ENCODE measurements at places on chromosomes 4 and X.

DNA sequence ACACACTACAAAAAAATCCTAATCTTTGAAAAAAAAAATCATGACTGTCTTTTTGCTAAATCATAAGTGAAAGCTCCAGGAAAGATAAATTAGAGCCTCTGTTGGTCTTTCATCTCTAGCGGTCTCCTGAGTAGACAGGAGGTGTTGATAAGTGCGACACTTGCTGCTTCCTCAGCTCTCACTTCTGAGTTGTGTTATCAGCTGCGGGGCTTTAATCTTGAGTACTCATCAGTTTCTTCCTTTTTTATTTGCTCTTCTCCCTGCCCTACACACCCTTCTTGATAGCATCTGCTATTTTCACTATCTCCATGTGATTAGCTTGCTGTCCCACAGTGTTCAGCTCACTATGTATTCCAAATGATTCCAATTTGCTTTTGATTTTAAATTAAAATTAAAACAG, 1449.2 kb downstream of the C4orf33 start:
- DNase-seq: no peak

DNA sequence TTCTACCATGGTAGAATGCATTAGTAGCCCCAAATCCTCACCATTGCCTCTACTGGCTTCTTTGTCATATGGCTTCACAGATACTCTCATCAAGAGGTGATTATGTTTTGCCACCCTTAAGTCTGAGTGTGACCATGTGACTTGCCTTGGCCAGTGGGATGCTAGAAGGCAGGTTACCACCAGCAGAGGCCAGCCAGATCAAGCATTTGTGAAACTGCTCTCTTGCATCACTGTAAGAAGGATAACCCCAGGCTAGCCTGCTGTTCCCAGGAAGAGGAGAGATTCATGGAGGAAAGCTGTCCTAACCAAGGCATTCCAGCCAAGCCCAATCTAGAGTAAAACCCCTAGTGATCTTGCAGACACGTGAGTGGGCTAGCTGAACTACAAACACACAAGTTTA, 46.8 kb downstream of the USP46 start:
- no peak for DNase-seq

DNA sequence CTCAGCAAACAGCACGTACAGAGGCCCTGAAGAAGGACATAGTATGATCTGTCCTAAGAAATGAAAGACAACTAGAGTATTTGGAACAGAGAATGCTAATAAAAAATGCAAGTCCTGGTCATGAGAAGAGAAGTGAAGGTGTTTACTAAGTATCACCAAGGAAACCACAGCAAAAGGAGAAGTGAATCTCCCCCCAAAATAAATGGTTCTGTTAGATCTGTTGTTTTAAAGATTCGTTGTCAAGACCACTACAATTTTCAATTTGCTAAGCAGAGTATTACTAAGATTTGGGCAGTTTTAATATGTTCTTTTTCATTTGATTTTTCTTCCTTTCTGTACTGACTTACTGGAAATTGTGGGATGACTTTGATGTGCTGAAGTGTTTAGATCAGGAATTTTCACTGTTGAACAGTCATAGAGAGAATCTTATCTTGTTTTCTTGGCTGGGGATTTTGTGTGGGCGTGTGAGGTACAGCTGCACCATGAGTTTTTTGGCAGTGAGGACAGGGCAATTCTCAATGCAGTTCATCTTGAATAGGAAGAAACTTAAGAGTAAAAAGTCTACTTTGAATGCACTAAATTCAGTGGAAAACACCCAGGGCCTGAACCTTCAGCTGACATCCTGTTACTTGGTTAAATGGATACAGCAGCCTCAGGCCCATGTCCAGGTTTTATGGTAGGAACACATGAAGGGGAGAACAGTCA, 132.2 kb downstream of the STIM2 start:
- no peak for DNase-seq

GRCh38 chrX:23938690-23939089, 30.9 kb downstream of the CXorf58 start:
- DNase-seq: no peak

DNA sequence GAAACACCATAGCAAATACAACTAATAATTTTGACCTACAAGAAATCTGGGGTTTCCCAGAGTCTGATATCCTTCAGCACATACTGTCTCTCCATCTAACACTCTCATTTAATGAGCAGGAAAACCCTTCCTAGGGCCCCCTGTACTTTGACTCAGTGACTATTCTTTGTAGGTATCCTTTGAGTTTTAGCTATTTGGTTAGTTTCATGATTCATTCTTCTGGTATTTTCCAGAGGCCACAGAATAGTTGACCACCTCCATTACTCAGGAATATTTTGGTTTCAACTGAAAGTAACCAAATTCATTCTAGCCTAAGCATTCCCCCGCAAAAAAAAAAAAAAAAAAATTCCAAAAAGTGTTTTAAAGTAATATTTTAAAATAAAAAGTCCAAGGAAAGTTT, 140.0 kb downstream of the IDS start:
- DNase-seq: no peak

DNA sequence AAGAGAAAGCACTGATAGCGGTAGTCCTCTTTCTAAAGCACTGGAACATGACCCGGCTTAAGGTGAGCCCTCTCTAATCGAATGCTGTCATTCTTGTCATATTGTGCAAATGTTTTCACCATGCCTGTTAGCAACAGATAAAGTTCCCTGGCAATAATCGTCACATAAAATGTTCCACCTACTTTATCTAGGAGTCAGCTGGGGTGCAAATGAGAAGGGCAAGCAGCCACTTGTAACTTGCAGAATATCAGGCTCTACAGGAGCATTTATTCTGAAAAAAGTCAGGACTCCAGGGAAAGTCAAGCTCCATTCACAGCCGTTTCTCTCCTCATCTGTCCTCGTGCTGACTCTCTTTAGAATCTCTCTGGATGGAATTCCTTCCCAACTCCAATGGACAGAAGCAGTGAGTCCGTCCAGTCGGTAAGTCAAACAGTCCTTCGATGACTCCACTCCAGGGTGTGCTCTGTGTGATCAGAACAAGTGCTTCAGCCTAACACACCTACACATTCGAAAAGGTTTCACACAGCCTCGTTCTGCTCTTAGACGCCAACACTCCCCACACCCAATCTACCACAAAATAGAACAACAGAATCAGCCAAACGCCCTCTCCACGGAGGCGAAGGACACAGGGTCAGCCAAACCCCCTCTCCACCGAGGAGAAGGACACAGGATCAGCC, 101.7 kb upstream of the FRG1 start:
- DNase-seq: no peak

DNA sequence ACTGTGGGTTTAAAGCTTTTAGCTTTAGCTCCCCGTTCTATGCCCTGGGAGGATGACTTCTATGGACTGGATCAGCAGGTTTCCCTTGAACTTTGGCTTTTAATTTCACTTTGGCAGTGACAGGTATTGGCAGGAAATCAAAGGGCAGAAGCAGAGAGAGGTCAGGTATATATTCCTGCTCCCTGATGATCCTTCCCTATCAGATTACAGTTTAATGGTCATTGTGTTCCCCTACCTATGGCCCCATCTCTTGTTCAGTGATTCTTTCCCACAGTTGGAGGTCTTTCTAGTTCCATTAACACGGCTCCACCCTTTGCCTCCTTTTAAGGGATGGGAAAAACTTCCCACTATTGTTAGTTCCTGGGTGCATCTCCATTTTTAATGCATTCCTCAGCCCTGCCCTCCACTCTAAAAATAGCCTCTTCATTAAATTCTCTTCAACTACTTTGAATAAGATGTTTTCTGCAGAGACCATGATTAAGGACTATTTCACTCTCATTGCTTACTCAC, 107.8 kb upstream of the TMEM47 start:
- DNase-seq: no peak

DNA sequence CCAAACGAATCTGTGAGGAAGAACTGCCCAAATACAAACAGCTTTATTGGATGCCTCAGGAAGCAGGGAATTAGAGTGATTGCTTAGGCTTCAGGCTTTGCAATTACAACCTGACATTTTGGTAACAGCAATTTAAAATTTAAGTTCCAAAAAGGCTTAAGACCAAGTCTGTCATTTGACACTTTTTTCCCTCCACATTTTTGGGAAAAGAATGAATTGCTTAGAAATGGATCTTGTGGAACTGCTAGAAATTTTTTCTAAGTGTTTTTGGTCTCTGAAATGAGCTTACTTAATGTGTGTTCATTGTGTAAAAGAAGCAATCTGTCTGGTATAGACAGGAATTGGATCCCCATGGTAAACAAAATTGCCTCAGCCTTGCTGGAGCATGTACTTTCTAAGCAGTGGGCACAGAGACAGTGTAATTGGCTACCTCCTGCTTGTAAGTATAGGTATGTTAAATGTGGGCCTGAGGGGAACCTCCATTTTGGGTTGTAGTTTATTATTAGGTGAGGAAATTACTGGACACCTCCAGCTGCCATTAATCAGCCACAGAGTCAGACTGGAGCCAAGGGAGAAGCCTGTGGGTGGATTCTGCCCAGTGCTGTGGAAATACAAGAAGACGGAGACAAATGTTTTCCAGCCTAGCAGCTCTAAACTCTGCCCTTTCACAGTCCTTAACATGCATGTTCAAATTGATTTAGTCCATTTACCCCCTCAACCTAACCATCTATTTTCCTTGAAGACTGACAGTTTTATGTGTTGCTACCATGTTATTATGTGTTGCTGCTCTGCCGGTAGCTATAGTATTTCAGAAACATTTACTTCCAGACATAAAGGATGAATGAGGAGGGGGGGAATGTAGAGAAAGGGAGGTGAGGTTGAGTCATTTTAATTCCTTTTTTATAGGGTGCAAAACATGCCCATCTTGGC, 473.0 kb downstream of the SPRY1 start:
- no peak for DNase-seq

DNA sequence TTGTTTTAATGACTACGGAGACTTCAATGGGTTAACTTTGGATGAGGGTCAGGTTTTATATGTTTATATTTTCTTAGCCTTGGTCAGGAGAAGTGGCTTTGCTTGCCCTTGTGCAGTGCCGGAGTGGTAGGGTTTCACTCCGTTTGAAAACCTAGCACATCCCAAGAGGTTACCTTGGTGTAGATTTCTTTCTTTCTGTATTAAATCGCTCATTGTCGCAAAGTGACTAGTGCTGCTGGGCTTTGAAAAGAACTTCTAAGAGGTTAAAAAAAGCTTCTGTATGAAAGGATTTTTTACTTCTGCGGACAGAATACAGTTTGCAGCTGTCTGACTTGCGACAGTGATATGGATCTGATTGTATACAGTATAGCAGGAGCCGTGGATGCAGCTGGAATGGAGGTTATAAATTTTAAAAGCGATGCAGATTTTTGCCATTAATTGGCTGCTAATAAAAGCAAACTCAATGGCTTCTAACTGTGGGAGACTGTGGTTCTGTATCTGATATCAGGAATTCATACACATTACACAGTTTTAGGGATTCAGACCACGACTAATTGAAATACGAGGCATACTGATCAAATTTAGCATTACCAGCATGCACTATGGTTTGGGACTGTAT, 340.9 kb upstream of the PITX2 start:
- DNase-seq: no peak

DNA sequence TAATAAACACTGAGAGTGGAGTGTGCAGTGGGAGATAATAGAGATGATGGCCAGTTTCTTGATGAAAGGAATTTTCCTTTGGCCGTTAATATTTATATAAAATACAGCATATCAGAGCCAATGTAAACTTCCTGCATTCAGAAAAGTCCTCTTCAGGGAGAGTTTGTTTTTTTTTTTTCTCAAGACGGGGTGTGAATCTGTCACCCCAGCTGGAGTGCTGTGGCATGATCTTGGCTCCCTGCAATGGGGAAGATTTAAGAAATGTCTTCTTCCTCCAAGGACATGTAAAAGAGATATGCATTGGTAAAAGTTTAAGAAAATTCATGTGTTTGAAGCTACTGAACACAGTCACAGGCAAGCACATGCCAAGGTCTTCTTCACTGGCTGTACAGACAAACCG, 25.4 kb upstream of the TBC1D9 start:
- no peak for DNase-seq

DNA sequence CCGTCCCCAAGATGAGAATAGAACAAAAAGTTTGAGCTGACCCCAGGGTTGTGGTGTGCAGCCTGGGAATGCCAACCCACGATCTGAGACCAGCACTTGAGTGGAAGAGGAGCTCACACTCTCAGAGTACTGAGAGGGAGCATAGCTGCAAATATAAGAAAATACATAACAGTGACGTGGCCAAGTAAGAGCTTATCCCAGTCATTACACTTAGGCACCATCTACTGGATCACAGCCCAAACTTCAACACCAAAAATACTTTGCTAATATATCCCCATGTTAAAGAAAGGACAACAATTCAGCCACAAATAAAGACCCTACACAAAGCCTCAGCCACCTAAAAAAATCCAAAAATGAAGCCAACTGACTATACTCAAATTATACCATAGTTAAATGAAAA, 33.3 kb upstream of the CXCL6 start:
- DNase-seq: no peak

DNA sequence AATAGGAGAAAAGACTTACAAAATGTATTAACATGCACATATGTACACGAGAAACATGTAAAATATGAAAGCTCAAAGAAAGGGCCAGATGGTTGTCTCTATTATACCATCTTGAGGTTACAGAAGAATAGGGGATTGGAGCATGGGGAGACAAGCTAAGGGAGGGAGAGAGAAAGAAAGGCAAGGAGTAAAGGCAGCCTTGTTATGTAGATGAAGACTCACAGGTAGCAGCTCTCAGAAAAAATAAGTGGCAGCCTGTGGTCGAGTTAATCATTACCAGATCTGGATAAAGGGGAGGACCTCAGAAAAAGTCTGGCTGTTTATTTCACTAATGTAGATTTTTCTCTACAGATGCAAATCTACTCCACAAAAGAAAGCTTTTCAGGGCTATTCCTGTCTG, 26.6 kb upstream of the PPP1R2C start:
- no peak for DNase-seq

GRCh38 chr4:103050736-103051436, 25.7 kb downstream of the SLC9B2 start:
- DNase-seq: no peak

GRCh38 chrX:85543866-85544265, 164.4 kb upstream of the POF1B start:
- DNase-seq: no peak

DNA sequence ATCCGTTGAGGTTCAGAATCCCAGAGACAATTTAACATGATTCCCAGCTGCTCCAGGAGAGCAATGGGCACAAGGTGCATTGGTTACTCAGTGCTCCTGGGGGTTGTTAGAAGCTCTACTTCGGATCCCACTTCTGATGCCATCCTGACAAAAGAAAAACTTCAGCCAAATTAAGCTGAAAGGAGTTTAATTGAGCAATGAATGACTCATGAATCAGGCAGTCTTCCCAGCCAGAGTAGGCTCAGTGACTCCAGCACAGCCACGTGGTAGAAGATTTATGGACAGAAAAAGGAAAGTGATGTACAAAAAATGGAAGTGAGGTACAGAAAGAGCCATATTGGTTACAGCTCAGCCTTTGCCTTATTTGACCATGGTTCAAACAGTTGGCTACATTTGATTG, 95.7 kb downstream of the PWWP3B start:
- no peak for DNase-seq
